ENCODE measurements at places on chromosomes 2 and 18.

DNA sequence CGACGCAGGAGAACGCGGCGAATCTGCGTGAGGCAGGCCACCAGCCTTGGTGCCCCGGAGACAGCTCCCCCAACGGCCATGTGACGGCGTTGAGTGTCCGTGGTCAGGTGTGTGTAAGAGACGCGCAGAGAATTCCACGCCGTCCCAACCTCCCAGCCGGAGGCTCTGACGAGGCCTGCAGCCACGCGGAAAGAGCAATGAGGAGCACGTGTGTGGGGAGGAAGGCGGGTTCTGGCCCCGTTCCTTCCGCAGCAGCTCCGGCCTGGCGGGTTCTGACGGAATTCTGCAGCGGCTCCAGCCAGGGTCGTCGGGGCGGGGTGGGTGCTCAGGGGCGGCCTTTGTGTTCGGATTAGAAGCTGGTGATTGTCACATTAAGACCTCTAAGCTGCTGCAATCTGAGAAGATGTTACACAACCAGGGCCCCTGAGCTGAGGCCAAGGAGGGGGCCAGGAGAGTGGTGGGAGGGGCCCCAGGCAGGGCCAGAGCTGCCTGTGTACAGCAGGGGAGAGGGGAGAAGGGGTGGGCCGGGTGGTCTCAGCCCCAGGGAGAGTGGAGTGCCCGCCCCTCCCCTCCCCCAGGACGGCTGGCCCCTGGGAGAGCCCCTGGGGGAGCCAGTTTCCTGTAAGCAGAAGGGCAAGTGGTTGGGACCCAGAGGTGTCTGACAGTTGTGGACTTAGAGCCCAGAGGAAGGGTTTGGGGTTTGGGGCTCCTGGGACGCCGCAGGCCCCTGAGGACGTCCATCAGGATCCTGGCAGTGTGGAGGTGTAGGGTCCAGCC lies 5.1 kb upstream of the GAL3ST2 start:
- peak; percentile 60 for DNase-seq

- no peak for DNase-seq
Observed at GRCh38 chr2:240931319-240931949, 25.3 kb downstream of the CROCC2 start.

- DNase-seq: no peak
Observed at GRCh38 chr2:60979231-60979630, 38.3 kb upstream of the PEX13 start.

DNA sequence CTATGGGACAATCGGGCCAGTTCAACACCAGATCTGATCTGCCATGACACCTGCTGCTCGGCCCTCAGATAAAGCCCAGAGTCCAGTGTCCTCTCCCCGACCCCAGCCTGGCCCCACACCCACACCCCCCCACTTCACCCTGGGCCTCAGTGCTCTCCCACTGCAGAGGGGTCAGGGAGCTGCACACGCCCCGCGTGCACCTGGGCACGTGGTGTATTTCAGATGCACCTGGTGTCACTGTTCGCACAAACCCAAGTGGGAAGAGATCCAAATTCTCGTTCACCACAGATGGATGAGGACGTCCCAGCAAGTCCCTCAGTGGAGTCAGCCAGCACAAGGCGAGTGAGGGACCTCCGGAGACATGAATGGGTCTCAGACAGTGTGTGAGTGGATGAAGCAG lies 161.3 kb downstream of the RTP5 start:
- no peak for DNase-seq

GRCh38 chr2:45373534-45373933 lies 237.5 kb downstream of the SRBD1 start:
- no peak for DNase-seq

All from astrocyte of the hippocampus (primary cell).